ENCODE measurements at places on chromosomes 3 and 15.

DNA sequence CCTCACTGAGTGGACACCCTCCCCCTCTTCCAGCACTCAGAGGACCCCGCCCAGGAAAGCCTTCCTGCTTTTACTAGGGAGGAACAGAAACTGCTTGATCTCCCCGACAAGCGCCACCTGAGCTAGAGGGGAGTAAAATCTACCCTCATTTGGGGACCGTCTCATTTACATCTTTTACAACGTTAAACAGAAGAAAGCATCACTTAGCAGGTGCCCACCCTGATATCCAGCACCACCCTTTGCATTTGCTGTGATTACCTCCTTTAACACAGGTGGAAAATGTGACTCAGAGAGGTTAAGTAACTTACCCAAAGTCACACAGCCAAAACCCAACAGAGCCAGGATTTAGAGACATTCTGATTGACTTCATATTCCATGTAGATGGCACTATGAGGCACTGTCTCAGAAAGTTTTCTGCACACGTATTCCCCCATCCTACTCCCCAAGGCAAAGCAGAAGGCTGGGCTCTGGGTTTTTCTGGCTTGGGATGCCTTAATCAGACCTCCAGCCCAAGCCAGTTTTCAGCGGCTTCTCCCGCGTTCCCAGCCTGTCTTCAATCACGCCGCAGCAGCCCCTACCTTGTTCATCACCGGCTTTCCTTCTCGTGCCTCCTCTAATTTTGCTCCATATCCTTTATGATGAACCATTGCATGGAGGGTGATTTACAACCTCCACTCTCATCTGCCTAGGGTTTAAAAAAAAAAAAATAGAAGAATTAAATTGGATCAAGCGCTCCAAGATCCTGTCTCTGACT is 314.6 kb upstream of the PROK2 start:
- no peak for DNase-seq

- DNase-seq: no peak
Observed at GRCh38 chr15:64990168-64990470, 405 bp upstream of the SPG21 start.

GRCh38 chr3:42526616-42527367 is 24.3 kb downstream of the VIPR1 start:
- DNase-seq: peak; percentile 59

- no peak for DNase-seq
Observed at GRCh38 chr3:138173769-138174420, 826 bp downstream of the DBR1 start.

DNA sequence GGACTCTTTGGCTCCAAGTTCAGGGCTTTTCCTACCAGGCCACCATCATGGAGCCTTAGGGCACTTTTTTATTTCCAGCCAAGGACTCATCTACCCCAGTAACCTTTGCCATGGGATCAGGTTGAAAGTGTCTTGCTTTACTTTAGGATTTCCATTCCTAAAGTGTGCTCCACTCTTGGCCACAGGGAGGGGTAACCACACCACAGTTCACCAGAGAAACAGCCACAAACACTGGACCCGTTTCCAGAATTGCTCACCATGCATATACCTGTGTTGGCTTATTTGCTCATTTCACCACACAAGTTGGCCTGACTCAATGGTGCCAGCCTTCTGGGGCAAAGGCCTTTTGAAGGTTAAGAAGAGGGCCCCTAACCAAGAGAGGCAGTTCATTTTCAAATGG is 70.6 kb upstream of the RAD18 start:
- no peak for DNase-seq

DNA sequence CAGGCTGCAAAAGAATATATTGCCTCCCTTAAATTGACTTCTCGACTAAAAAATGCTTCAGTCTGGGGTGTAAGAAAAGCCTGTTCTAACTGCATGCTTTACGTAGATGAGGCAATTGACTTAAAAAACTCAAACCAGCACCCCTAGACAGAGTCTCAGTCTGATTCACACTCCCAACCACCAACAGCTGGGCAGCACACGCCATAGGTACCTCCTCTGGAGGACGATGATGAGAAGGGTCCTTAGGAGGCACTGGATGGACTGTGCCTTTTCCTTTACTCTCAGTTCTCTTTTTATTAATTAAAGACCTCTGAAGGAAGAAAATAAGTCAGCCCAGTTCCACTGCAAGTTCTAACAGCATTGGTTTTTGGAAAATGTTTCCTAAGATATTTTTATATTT is 175.0 kb downstream of the PDZRN3 start:
- DNase-seq: no peak

- no peak for DNase-seq
Observed at GRCh38 chr3:159953325-159954085, 35.1 kb upstream of the IL12A start.

DNA sequence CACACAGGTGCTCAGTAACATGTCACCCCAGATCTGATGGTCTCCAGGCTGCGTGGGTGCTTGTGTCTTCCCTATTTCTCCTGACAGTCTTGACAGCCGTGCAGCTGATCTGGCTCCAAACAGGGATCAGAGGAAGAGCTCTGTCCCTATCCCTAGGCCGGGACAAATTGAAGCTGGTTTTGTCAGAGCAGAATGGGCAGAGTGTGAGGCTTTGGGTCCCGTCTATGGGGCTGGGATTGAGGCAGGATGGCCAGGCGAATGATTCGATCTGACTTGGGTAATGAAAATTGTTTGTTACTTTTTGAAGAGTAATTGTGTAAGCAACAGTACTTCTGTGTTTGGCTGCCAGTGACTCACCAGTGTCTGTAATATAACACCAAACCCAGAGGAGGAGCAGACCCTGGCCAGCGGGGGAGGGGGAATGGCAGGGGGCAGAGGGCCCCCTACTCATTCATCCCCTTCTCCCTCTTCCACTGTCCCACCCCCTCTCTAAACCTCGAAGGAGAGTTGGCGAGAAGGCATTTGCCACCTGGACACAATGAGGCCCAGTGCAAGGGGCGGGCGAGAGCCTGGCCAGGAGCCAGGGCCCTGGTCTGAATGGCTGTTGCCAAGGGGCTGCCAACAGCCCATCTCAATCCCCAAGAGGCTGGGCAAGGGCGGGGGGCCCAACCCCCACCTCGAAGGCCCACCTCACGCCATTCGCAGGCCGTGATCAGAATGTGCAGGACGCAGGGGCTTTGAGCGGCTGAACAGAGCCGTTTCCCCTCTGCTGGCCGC is 4.9 kb upstream of the MAGEF1 start:
- no peak for DNase-seq

DNA sequence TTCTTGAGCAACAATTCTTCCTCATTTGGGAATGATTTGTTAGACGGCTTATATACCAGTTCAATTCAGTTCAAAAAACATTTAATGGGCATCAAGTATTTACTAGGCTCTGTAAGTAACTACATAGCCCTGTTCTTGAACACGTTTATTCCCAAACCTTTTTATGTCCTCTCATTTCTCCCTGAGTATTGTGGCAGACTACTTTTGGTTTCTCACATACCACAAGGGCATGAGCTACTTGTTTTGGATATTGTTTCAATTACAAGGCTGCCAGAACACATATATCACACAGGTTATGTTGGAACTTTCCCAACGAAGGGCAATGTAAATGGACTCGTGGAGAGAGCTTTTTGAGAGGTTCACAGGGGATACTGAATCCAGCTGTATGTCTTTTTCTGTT is 363.8 kb upstream of the NAALADL2 start:
- DNase-seq: no peak

GRCh38 chr3:168362661-168363247 is 267.0 kb upstream of the GOLIM4 start:
- no peak for DNase-seq

DNA sequence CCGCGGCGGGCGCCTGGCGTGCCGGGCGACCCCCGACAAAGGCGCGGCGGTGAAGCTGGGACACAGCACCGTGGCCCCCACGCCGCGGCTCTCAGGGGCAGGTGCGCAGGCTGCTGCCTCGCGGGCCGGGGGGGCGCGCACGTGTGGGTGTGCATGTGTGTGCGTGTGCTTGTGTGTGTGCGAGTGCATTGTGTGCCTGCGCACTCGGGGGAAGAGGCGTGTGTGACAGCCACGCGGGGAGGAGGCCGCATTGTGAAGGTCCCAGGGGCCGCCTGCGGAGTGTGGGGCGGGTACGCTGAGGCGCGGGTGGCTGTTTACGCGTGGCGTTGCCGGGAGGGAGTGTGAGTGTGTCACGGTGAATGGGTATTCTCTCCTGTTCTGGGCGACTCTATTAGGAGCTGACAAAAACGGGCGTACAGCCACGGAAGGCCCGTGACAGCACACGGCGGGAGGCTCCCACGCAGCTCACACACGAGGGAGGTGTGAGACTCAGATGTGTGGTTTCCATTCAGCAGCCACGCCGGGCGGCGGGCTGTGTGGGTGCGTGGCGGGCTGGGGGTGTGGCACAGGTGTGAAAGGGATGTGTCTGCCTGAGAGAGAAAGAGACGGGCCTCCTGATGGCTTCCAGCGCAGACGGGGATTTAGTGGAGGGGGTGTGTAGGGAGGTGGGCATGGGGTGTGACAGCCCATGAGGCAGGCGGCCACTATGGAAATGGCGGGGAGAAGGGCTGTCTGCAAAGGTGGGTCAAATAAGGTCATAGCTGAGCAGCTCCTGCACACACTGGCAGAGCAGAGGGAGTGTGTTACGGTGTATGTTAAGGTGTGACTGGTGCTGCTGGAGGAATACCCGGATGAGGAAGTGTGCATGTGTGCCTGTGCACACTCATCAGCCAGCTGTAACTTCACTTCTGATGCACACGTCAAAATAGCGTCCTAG is 750 bp downstream of the PODXL2 start:
- no peak for DNase-seq

- DNase-seq: no peak
Observed at GRCh38 chr3:51044982-51045381, 340.1 kb upstream of the MANF start.

GRCh38 chr3:119831941-119832371 is 50.1 kb downstream of the NR1I2 start:
- DNase-seq: no peak

DNA sequence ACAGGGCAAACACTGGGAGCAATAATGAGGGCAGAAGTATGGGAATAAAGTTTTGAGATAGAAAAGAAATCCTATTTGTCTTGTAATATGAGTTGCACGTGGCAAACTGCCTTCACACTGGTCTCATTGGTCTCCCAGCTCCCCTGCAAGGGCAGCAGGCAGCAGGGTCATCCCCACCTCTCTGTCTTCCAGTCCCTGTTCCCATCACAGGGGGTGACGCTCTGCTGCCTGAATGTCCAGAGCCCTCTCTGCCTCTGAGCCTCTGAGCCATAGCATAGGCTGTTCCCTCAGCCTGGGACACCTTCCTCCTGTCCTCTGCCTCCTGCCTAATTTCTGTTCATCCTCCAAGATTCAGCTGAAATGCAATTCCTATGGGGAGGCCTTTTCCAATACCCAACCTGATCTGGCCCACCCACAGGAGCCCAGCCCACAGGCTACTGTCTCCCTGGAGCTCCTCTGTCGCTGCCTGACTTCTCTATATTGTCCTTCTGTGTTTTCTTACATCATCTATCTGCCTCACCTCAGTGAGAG is 12.1 kb upstream of the SKOR1 start:
- no peak for DNase-seq

DNA sequence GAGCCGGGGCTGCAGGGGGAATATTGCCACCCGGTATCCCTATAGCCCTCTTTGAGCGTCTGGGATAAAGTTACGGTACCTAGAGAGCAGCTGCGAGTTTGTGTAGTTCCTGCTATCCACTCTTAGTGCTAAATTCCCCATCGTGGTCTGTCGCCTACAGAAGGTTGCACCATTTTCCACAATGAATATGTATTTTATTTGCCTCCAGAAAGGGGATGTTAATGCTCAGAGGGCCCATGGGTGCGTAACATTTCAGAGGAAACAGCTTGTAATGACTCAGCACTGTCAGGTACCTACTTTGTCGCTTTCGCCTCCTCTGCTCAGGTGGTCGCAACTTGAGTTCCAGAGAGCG is 1.1 kb downstream of the SLCO3A1 start:
- DNase-seq: no peak

DNA sequence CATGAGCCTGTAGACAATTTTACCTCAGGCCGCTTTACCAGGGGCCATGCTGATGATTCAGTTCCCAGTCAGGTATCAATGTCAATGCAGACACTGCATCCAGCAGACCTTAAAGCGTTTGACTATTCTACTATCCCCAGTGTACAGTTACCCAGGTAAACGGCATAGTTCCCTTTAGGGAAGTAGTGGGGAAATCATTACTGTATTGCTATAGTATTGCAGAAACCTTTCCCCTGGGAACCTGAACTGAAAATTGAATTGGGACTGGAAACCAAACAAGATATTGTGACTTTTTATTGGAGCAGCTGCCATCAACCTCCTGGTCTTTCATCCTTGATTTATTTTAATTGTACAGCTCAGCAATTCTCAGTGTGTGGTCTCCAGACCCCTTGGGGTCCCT is 6.6 kb upstream of the INAFM2 start:
- no peak for DNase-seq

DNA sequence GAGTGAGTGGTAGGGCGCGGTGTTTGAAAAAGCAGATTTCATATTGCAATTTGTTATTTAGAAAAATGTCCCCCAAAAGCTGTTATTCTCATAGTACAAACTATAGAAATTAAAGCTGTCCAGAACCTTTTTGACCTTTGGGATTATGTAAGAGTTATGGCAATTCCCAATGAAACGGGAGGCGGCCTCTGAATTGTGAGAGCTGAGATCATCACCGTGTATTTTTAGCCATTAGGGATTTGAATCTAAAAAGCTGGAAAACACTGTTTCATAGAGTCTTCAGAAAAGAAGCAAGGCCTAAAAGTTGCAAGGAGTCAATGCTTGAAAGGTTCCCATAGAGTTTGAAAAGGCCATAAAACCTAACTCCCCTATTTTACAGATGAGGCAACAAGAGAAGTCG is 38.6 kb upstream of the SLC25A26 start:
- no peak for DNase-seq

GRCh38 chr3:128727059-128727458 is 1.1 kb downstream of the RAB7A start:
- no peak for DNase-seq

- no peak for DNase-seq
Observed at GRCh38 chr3:161474139-161474538, 22.5 kb upstream of the OTOL1 start.
